T-helper 9 cell (primary cell): ENCODE measurements at places on chromosomes 1 and 21.
A peak's percentile ranks its signal among the peaks of the same experiment; 100 is the strongest.

GRCh38 chr1:62810420-62811274 lies 26.7 kb downstream of the ATG4C start:
- DNase-seq = no peak

GRCh38 chr1:55932402-55932801 lies 647.0 kb downstream of the PLPP3 start:
- DNase-seq = no peak

DNA sequence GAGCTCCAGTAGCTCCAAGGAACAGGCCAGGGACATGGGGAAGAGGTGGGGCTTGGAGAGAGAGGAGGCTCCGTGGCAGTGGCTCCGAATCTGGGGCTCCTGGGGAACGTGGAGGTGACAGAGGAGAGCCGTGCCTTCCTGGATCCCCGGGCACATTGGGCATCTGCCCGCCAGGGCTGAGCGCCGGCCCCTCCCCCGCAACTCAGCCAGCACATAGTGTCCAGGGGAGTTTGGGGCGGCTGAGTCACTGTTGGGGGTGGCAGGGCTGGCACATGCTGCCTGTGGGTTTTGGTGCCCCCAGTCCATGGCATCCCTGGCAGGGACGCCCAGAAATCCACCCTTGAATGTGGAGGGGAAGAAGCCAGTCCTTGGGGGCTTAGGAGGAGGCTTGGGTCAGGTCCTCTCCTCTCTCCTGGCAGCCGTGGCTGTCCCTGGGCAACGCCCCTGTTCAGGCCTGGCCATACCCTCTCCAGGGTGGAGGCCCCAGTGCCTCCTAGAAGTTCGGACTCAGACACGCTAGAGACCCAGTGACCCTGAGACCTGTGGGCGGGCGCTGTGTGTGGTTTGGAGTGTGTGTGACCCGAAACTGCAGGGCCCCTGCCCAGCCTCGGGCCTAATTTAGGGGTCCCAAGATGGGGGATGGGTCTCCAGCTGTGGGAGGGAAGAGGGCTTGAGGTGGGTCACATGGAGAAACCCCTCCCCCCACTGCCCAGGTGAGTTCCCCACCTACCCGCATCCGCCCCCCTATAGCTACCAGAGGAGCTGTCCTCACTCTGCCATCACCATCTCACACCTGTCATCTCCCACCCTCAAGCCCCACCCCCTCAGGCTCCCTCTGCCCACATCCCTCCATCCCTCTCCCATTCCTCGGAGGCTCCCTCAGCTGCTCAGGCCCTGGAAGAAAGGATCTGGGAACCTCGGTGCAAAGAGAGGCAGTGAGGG lies 1.6 kb downstream of the HSPB7 start:
- no peak for DNase-seq

- DNase-seq = no peak
Observed at GRCh38 chr1:150545486-150546032, 3.6 kb upstream of the ADAMTSL4 start.

GRCh38 chr1:9472386-9473031 lies 66.8 kb upstream of the SLC25A33 start:
- DNase-seq = no peak

DNA sequence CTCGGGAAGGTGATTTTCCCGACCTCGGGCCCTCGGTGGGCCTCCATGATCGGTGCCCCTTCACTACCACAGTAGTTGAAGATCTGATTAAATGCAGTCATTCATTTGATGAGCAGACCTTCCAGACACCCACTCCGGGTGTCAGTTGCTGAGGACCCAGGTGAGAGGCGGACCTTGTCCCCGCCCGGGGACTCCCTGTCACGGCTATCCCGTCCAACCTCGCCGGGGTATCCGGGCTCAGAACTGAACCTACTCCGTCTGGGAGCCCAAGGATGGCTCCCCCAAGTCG lies 22.6 kb downstream of the RNU1-3 start:
- no peak for DNase-seq

- no peak for DNase-seq
Observed at GRCh38 chr1:118504867-118505266, 319.8 kb upstream of the SPAG17 start.

DNA sequence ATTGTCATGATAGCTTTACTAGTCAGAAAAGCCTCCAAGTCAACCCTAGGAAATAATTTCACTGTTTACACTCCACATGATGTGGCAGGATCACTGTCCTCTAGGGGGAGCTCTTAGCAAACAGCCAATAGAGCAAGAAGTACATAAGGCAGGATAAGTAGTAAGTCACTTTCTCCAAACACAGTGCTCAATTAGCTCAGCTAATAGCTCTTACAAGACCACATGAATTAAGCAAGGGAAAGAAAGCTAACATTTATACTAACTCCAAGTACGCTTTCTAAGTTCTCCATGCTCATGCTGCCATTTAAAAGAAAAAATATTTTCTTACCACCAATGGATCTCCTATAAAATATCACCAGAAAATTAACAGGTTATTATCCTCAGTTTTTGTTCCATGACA lies 66.9 kb upstream of the LRIF1 start:
- DNase-seq = peak; percentile 26

GRCh38 chr21:32554832-32555638 lies 30.3 kb downstream of the TCP10L start:
- DNase-seq = no peak

GRCh38 chr1:150165622-150166612 lies 16.2 kb downstream of the PLEKHO1 start:
- peak; percentile 45 for DNase-seq
